ENCODE measurements at places on chromosomes 11 and 22.

DNA sequence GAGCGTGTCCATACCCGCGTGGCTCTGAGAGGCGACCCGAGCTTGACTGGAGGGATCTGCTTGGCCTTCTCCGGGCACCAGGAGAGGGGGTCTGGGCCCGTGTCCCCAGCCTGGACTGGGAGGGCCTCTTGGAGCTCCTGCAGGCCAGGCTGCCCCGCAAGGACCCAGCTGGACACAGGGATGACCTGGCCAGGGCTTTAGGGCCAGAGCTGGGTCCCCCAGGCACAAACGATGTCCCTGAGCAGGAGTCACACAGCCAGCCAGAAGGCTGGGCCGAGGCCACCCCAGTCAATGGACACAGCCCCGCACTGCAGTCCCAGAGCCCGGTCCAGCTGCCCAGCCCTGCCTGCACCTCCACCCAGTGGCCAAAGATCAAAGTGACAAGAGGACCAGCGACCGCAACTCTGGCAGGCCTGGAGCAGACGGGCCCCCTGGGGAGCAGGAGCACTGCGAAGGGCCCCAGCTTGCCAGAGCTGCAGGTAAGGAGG, 38.2 kb downstream of the TRIOBP start:
- H3K4me1 ChIP-seq, result no peaks in the 10 kb centered on the region
- H3K27ac ChIP-seq, result no peak overlapping the region
- H3K4me3 ChIP-seq, result no peak overlapping the region
- no peak for DNase-seq
- H3K27me3 ChIP-seq, result no peaks in the 10 kb centered on the region
- H3K36me3 ChIP-seq, result no peaks in the 10 kb centered on the region

GRCh38 chr11:8805296-8805695, 105.7 kb upstream of the AKIP1 start:
- peaks cover 8% of the 10 kb centered on the region for H3K27me3 ChIP-seq
- no peak overlapping the region for H3K4me3 ChIP-seq
- DNase-seq, result no peak
- no peak overlapping the region for H3K27ac ChIP-seq

- H3K4me3 ChIP-seq, result no peak overlapping the region
- no peak overlapping the region for H3K27ac ChIP-seq
- H3K36me3 ChIP-seq, result no peaks in the 10 kb centered on the region
- peaks cover 23% of the 10 kb centered on the region for H3K27me3 ChIP-seq
- H3K4me1 ChIP-seq, result peaks cover 19% of the 10 kb centered on the region
- DNase-seq, result no peak
Measured at GRCh38 chr11:63609536-63609935, 4.7 kb downstream of the PLAAT3 start.

DNA sequence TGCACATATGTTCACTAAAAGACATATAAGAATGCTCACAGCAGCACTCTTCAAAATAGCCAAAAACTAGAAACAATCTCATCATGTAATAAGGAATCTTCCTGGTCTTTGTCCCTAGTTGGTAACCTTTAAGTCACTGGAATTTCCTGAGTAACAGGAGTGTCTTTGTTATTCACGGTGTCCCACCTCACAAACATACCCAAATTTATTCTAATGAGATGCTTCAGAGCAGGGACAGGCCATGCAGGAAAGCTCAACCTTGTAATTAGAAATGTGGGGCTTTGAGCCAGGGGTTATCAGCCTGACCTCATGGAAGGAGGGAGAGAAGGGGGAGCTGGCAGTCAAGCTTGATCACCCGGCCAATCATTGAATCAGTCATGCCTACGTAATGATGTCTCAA, 40.3 kb upstream of the NFRKB start:
- H3K36me3 ChIP-seq, result peaks cover 18% of the 10 kb centered on the region
- no peaks in the 10 kb centered on the region for H3K27me3 ChIP-seq
- H3K27ac ChIP-seq, result no peak overlapping the region
- H3K4me1 ChIP-seq, result peaks cover 10% of the 10 kb centered on the region

DNA sequence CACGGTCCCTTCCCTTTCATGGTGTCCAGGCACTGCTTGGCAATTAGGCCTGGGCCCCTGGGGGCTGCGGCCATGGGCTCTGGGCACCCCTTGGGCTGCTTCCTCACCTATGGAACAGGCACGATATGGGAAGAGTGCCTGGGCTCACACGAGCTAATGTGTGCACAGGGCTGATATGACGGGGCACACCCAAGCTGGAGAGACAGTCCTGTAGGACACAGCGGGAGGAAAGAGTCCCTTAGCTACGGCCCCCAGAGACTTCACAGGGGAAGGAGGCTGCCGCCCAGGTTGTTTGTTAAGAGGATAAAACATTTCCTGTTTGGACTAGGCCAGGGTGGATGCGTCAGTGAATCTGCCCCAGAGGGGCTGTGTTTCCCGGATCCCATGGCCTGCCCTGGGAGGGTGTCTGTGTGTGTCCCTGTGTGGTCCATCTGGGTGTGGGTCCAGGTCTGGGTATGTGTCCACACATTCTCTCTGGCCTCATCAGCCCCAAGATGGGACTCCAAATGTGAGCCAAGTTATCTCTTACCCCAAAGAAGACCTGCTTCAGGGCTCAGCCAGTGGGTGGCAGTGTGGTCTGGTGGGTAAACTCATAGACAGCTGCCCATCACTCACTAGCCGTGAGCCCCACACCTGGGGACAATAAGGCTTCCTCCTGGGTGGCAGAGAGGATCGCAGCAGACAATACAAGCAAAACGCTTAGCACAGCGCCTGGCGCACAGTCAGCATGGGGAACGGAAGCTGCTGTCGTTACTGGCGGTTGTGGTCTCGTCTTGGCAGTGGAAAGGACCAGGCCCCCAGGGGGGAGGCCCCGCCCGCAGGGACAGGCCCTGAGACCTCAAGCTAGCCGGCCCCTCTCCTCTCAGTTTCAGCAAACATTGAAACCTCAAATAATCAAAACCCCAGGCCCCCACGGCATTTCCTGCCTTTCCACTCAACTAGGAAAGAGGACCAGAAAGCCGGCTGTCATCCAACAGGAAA, 3.2 kb upstream of the EMID1 start:
- H3K36me3 ChIP-seq, result no peaks in the 10 kb centered on the region
- H3K4me3 ChIP-seq, result no peak overlapping the region
- DNase-seq, result peak; percentile 58
- peak overlapping the region; percentile 51 for H3K27ac ChIP-seq

GRCh38 chr11:31921081-31921480, 110.0 kb upstream of the PAX6 start:
- H3K36me3 ChIP-seq, result no peaks in the 10 kb centered on the region
- H3K27me3 ChIP-seq, result no peaks in the 10 kb centered on the region
- H3K4me1 ChIP-seq, result no peaks in the 10 kb centered on the region
- H3K4me3 ChIP-seq, result no peak overlapping the region
- H3K27ac ChIP-seq, result no peak overlapping the region

DNA sequence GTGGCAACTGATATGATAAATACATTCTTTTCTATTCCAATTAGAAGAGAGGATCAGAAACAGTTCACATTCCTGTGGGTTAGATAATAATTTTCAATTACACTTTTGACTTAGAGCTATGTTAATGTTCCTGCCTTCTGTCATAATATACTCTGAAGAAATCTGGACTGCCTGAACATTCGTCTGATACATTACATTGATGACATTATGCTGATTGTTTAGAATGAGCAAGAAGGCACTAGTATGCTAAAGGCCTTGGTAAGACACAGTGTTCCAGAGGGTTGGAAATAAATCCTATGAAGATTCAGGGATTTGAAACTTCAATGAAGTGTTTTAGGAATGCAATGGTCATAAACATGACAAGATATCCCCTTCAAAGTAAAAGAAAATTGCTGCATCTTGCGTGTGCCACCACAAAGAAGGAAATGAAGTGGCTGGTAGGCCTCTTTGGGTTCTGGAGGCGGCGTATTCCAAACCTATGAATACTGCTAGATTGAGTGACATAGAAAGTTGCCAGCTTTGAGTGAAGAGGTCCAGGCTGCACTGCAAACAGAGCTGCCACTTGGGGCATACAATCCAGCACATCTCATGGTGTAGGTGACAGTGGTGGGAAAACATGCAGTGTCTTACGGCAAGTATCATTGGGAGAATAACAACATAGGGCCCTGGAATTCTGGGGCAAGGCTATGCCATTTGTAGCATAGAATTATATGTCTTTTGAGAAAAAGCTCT, 21.2 kb upstream of the PDE3B start:
- no peak overlapping the region for H3K4me3 ChIP-seq
- no peak overlapping the region for H3K27ac ChIP-seq
- no peak for DNase-seq
- peaks cover 39% of the 10 kb centered on the region for H3K4me1 ChIP-seq

GRCh38 chr11:79084382-79084781, 356.4 kb downstream of the TENM4 start:
- H3K27me3 ChIP-seq, result no peaks in the 10 kb centered on the region
- H3K27ac ChIP-seq, result no peak overlapping the region
- H3K4me3 ChIP-seq, result no peak overlapping the region
- H3K36me3 ChIP-seq, result no peaks in the 10 kb centered on the region
- H3K4me1 ChIP-seq, result no peaks in the 10 kb centered on the region
- DNase-seq, result no peak

DNA sequence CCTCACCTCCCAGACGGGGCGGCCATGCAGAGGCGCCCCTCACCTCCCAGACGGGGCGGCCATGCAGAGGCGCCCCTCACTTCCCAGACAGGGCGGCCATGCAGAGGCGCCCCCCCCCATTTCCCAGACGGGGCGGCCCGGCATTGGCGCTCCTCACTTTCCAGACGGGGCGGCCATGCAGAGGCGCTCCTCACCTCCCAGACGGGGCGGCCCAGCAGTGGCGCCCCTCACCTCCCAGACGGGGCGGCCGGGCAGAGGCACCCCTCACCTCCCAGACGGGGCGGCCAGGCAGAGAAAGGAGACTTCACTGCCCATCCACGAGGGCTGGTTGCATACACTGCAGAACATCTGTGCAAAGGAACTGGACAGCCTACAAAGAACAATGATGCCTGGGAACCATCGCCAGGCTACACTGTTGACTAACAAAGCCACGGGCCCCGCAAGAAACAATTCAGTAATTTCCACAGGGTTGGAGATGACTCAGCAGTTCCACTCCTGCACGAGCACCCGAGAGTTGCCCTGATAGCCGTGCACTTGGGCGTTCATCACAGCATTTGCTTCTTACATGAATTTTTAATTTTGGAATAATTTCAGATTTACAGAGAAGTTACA, 58.7 kb downstream of the CTTN start:
- H3K4me1 ChIP-seq, result no peaks in the 10 kb centered on the region
- H3K27me3 ChIP-seq, result no peaks in the 10 kb centered on the region
- H3K36me3 ChIP-seq, result no peaks in the 10 kb centered on the region
- no peak overlapping the region for H3K27ac ChIP-seq
- H3K4me3 ChIP-seq, result no peak overlapping the region
- no peak for DNase-seq

- H3K4me1 ChIP-seq, result no peaks in the 10 kb centered on the region
- no peaks in the 10 kb centered on the region for H3K36me3 ChIP-seq
- H3K4me3 ChIP-seq, result no peak overlapping the region
- no peak overlapping the region for H3K27ac ChIP-seq
- no peak for DNase-seq
- H3K27me3 ChIP-seq, result no peaks in the 10 kb centered on the region
Measured at GRCh38 chr11:30381879-30382278, 59.0 kb downstream of the ARL14EP start.

GRCh38 chr11:14927146-14927545, 35.1 kb upstream of the CYP2R1 start:
- H3K27me3 ChIP-seq, result peaks cover 2% of the 10 kb centered on the region
- H3K4me1 ChIP-seq, result no peaks in the 10 kb centered on the region
- H3K36me3 ChIP-seq, result no peaks in the 10 kb centered on the region

DNA sequence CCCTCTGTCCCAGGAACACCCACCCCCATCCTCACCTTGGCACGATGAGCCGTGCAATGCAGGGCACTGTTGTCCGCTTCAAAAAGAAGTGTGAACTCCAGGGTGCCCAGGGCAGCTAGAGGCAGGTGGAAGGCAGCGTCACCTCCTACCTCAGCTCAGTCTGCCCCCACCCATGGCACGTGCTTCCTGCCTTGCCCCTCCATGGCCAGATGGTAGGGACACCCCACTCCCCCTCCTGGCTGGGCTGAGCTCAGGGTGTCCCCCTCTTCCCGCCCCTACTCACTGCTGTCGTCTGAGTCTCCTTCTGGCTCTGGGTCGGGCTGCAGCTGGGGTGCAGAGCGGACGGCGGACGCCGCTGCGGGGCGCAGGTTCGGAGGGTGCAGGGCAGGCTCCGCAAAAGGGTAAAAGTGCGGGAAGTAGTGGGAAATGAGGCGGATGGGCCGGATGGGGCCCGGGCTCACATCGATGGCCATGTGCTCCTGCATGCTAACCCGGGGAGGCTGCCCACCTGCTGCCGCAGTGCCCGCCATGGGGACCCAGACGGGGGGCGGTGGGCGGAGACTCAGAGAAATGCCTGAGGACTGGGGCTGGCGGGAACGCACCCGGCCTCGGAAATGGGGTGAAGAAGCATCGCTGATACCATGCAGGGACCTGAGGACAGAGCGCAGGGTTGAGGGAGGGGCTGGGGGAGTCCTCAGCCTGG, 9.1 kb downstream of the NDUFV1 start:
- H3K4me3 ChIP-seq, result no peak overlapping the region
- H3K27me3 ChIP-seq, result no peaks in the 10 kb centered on the region
- peaks cover 15% of the 10 kb centered on the region for H3K36me3 ChIP-seq
- peaks cover 20% of the 10 kb centered on the region for H3K4me1 ChIP-seq
- DNase-seq, result no peak

GRCh38 chr22:30611197-30611596, 4.2 kb downstream of the TCN2 start:
- H3K27ac ChIP-seq, result no peak overlapping the region
- peaks cover 2% of the 10 kb centered on the region for H3K27me3 ChIP-seq
- H3K4me1 ChIP-seq, result peaks cover 35% of the 10 kb centered on the region
- H3K36me3 ChIP-seq, result no peaks in the 10 kb centered on the region
- H3K4me3 ChIP-seq, result no peak overlapping the region
- DNase-seq, result no peak

DNA sequence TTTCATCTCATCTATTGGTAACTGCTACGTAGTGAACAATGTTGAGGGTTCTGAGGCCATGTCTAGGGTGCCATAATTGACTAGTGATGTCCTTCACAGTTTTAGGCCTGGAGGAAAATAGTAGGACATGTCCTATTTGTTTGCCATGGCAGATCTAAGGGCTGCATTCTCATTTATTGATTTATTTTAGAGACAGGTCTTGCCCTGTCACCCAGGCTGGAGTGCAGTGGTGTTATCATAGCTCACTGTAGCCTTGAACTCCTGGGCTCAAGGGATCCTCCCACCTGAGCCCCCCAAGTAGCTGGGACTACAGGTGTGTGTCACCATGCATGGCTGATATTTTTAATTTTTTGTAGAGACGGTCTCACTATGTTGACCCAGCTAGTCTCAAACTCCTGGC, 5.2 kb downstream of the CEP164 start:
- no peaks in the 10 kb centered on the region for H3K27me3 ChIP-seq
- peaks cover 6% of the 10 kb centered on the region for H3K4me1 ChIP-seq
- no peak for DNase-seq
- H3K36me3 ChIP-seq, result peaks cover 2% of the 10 kb centered on the region
- no peak overlapping the region for H3K27ac ChIP-seq

DNA sequence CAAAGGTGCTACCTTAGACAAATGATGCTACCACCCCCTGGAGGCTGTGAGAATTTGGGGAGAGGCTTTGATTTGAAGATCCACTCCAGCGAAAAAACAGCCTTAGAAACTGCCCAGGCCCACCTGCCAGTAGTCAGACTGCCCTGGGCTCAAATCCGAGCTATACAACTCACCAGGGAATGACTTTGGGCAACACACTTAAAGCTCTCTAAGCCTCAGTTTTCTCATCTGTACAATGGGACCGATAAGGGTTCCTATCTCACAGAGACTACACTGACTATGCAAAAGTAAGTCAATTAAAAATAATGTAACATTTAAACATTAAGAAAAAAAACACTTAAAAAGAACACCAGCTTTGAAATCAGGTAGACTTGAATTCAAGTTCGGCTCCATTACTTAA, 19.9 kb downstream of the VWCE start:
- no peak overlapping the region for H3K4me3 ChIP-seq
- no peaks in the 10 kb centered on the region for H3K27me3 ChIP-seq
- no peak overlapping the region for H3K27ac ChIP-seq
- no peaks in the 10 kb centered on the region for H3K36me3 ChIP-seq
- DNase-seq, result no peak
